ENCODE measurements at places on chromosomes 4 and X.

DNA sequence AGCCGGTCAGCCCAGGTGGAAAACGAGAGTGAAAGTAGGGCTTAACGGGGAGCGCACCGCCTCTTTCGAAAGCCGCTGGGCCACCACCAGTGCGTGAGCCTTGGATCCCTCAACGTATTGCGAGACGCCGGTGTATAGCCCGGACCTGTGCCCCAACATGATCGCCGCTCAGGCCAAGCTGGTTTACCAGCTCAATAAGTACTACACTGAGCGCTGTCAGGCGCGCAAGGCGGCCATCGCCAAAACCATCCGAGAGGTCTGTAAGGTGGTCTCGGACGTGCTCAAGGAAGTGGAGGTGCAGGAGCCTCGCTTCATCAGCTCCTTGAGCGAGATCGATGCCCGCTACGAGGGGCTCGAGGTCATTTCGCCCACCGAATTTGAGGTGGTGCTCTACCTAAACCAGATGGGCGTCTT, 929 bp downstream of the MAB21L2 start:
- DNase-seq, result peak; percentile 28

- no peak for DNase-seq
These were observed 2616.0 kb downstream of the ARAP2 start for GRCh38 chr4:33628296-33628695.

DNA sequence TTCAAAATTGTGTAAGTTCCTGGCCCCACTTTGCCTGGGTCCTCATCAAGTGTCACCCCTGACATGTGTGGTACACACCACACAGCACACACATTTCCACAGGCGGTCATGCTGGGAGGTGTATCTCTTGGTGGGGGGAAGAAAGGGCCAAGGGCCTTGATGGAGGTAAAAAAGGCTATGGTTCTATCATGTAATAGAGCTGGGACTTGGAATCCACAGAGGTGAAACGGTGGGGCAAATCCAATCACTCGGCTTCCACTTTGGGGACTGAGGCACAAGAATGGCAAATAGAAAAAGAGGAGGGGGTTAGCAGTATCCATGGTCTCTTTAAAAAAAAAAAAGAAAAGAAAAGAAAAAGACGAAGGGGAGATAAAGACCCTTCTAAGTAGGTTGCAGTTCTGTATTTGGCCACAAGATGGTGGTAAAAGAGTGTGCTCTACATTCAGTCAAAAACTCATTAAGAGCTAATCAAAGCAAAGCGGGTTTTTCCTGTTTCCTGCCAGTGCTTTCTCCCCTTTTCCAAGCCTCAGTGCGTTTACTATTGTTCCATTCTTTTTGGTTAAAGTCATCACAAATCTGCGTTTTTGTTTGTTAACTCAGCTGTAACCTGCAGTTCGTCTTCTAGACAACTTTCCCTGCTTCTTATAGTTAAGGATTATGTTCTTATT, 37.0 kb upstream of the ATP6AP2 start:
- DNase-seq, result peak; percentile 56

- DNase-seq, result no peak
These were observed 355 bp downstream of the SCML1 start for GRCh38 chrX:17737710-17737985.

DNA sequence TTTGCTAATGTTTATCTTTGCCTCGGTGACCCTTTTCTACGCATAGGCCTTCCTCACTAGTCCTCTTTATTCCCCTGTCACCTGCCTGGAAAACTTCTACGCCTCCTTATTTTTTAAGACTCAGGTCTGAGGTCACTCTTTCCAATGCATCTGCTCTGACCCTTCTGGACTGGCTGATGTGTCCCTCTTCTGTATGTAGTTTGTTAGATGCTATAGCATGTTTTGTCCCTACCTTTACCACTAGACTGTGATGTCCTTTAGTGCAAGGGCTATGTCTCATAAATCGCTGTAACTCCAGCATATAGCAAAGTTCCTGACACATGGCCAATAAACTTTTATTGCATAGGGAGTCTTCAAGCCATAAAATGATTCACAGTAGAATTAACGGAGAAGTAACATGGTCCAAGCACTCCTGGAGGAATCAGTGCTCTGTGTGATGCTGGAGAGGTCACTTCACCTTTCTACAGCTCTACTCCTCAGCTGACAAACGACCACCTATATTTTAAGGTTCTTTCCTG, 872.5 kb upstream of the SLIT2 start:
- no peak for DNase-seq

DNA sequence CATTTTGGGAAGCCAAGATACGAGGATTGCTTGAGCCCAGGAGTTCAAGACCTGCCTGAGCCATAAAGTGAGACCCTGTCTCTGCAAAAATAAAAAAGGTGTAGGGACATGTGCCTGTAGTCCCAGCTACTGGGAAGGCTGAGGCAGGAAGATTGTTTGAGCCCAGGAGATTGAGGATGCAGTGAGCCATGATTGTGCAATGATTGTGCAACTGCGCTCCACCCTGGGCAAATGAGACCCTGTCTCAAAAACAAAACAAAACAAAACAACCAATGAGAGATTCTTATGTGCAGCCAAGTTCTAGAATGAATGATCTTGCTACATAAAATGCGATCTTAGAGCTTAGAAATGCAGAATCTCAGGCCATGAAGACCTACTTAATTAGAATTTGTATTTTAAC, 22.5 kb downstream of the SLC9B2 start:
- DNase-seq, result no peak

- DNase-seq, result no peak
These were observed 3.2 kb upstream of the OTUD4 start for GRCh38 chr4:145183581-145183980.

GRCh38 chrX:148161701-148162100, 180.6 kb downstream of the FMR1NB start:
- DNase-seq, result no peak

GRCh38 chr4:2733001-2733843, 22.9 kb downstream of the TNIP2 start:
- DNase-seq, result no peak

DNA sequence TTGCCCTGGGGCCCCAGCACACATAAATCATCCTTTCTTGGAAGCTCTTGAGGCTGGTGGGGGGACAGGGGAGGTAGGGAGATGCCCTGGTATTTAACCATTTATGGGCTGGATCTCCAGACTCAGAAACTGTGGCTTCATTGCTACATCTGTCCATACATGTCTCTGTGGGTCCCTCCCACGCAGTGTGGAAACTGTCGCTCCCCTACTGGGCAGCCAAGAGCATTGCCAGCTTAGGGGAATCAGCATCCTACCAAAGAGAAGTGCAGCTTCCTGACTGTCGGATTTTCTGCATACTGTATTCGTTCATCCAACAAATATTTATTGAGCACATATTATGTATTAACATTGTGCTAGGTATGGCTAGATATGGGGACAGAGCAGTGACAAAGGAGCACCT, 3.7 kb downstream of the GRIPAP1 start:
- no peak for DNase-seq

DNA sequence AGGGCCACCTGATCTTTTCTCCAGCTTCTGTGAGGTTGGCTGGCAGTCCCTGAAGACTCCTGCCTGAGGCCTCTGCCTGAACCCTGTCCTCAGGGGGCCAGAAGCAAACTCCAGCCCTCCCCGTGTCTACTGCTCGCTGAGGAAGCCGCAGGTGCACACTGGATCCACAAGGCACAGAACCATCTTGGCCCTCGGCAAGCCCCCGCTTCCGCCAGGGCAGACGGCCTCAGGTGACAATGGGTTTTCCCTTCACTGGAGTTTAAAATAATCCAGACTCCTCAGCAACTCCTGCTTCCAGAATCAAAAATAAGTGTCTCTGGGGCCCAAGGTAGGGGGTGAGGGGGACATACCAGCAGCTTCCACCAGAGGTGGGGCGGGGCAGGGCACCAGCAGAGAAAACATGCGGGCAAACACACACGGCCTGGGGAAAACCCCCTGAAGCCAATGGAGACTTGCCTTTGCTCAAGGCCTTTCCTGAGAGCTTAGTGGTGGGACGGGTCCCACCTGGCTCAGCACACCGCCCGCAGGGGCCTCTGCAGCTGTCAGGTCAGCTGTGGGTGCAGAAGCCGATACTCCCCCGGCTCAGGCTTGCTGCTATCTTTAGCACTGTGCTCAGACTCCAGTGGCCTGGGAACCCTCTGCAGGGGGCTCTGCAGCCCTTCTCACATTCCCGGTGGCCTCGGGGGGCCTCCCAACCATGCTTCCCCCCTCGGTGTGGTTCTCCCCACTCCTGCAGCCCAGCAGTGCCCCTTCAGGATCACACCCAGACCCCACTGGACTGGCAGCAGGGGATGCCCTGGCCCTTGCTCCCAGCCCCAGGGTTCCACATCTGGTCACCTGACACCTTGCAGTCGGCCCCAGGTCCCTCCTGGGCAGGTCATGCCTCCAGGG, 1.9 kb downstream of the MYL5 start:
- DNase-seq, result no peak

DNA sequence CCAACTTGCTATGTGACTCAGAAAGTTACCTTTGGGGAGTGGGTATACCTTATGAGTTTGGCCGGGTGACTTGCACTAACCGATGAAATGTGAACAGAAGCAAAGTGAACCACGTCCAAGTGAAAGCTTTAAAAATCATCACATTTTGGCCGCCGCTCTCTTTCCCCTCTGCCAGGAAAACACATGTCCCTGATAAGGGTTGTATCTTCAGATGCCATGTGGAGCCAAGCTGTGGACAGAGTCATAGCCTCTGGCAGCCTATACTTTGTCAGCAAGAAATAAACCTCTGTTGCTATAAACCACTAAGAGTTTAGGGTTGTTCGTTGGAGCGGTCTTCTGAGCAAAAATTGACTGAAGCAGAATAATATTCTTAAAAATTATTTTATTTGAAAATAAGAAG, 92.3 kb downstream of the PRDM5 start:
- no peak for DNase-seq

- no peak for DNase-seq
These were observed 42.2 kb upstream of the SCOC start for GRCh38 chr4:140331245-140331644.

- peak; percentile 3 for DNase-seq
These were observed 299.1 kb downstream of the EVC2 start for GRCh38 chr4:5409237-5409636.

DNA sequence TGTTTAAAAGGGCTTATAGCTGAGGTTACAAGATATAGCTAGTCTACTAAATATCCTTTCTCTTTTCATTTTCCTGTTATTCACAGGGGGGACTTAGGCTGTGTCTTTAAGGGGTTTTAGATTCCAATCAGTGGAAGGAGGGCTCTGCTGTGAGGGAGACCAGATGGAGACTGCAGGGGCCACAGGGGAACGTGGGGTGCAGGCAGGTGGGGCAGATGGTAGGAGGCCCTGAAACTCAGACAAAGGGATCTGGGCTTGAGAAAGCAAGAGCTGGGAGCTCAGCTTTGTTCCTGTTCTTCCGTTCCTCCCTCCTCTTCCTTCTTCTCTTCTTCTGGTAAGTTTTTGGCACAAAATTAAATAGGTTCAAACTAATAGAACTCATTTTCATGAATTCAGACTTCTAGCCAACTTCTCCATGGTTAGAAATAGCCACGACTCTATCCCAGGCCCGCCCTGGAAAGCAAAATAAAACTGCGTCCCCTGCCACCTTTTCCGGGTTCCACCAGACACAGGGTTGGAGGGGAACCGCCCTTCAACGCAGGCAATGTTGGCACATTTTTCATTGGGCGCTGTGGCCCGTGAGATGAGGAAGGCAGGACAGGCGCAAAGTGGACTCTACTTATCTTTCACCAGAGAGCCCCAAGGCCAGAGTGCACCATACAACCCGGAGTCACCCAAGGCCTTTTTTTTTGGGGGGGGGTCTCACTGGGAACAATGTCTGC, 3.5 kb upstream of the TMSB4X start:
- DNase-seq, result no peak

GRCh38 chrX:139759637-139760036, 51.7 kb upstream of the MCF2 start:
- DNase-seq, result peak; percentile 9

- no peak for DNase-seq
These were observed 72.4 kb upstream of the UCP1 start for GRCh38 chr4:140641105-140641555.

DNA sequence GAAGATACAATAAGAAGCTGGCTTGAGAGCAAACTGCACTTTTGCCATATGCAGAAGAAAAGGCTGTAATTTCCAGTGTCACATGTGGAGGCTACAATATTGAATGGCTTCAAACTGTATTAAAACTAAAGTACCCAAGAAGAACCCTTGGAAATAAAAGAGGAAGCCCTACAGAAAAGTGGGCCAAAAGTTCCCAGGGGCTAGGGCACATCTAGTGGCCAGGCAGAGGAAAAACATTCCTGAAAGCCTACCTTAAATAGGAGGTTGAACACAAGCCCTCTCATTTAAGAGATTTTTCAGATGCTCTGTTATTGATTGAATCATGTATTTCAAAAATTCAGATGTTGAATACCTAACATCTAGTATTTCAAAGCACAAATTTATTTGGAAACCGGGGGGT, 40.6 kb upstream of the PRDX4 start:
- no peak for DNase-seq

GRCh38 chr4:98517218-98518021, 141.0 kb downstream of the TSPAN5 start:
- peak; percentile 69 for DNase-seq
